Activated CD8-positive, alpha-beta T cell treated with anti-CD3 and anti-CD28 coated beads, Interleukin-2, amount 10 ng/mL, durations not matched to agents 7 days and 5 days (primary cell): ENCODE measurements at places on chromosomes 13 and 19. TPM values are rescaled to one million over a fixed set of nuclear protein-coding genes. Genes with fewer than 3 reads are reported as not detected.

GRCh38 chr19:16301999-16302694, 22.5 kb upstream of the KLF2 start:
- no peak for DNase-seq
- no peak overlapping the region for H3K4me3 ChIP-seq
- H3K4me1 ChIP-seq = no peaks in the 10 kb centered on the region

DNA sequence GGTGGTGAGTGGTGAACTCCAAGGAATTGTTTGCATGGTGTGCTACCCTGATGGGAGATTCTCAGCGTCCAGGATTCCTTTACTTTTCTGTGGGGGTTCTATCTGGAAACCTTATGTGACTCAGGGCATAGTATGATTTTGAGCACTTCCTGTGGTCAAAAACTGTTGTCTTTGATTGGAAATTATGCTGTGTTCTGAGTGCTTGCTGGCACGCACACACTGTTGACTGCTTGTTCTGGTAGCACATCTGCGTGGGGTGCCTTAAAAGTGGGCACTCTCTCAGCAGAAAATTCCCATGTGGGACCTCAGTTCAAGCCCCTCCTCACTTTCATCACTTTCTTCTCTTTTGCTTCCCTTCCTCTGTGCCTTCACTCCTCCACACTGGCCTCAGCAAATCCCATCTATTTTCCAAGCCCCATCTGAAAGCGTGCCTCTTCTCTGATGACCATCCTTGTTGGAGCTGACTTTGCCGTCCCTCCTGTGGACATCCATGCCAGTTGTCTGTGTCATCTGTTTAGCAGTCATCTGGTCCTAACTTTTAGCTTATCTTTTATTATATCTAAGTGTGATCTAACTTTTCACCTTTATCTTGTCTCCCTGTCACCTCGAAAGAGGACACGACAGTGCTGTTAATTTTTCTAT, 56.4 kb upstream of the NPAS1 start:
- peak; percentile 33 for DNase-seq
- no peak overlapping the region for H3K4me3 ChIP-seq
- peaks cover 28% of the 10 kb centered on the region for H3K36me3 ChIP-seq
- H3K27me3 ChIP-seq = no peaks in the 10 kb centered on the region

DNA sequence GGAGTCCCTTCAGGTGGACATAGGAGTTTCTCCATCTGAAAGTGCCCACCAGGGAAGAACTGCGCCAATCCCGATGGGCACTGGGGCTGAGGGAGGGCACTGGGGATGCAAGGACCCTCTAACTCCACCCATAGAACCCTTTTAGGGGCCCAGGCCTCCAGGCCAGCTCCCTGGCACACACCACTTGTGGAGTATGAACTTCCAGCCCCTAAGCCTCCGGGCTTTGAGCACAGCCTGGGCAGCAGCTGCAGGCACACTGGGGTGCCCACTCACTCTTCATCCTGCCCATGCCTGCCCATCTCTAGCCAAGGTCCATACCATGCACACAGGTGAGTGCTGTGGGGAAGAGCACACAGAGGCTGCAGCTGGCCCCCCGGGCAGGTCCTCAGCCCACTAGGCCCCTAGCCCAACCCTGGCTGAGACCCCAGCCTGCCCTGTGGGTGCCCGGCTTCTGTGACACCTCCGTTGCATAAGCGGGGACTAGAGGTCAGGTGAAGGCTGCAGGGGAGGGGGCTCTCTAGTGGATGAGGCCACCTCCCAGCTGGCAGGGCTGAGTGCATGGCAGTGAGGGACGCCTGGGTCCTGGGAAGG, 14.6 kb upstream of the SLC7A10 start:
- no peak for DNase-seq
- no peaks in the 10 kb centered on the region for H3K27me3 ChIP-seq
- H3K27ac ChIP-seq = no peak overlapping the region
- no peaks in the 10 kb centered on the region for H3K4me1 ChIP-seq
- H3K36me3 ChIP-seq = no peaks in the 10 kb centered on the region

GRCh38 chr13:29991343-29991742, 140.9 kb upstream of the UBL3 start:
- peaks cover 3% of the 10 kb centered on the region for H3K27me3 ChIP-seq
- DNase-seq = peak; percentile 9
- H3K27ac ChIP-seq = no peak overlapping the region
- no peaks in the 10 kb centered on the region for H3K4me1 ChIP-seq
- H3K36me3 ChIP-seq = peaks cover 3% of the 10 kb centered on the region
- H3K4me3 ChIP-seq = no peak overlapping the region

DNA sequence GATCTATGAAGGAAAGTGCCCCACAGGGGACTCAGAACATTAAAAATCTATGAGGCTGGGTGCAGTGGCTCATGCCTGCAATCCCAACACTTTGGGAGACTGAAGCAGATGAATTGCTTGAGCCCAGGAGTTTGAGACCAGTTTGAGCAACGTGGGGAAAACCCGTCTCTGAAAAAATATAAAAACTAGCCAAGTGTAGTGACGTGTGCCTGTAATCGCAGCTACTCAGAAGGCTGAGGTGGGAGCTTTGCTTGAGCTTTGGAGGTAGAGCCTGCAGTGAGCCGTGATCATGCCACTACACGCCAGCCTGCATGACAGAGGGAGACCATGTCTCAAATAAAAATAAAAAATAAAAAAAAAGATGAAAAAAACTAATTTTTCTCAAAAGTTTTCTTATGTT, 1070.6 kb downstream of the PCDH9 start:
- H3K36me3 ChIP-seq = no peaks in the 10 kb centered on the region
- H3K27me3 ChIP-seq = no peaks in the 10 kb centered on the region
- H3K4me1 ChIP-seq = no peaks in the 10 kb centered on the region
- no peak overlapping the region for H3K27ac ChIP-seq
- H3K4me3 ChIP-seq = no peak overlapping the region

- H3K4me1 ChIP-seq = no peaks in the 10 kb centered on the region
- no peak overlapping the region for H3K4me3 ChIP-seq
- H3K27ac ChIP-seq = no peak overlapping the region
- peaks cover 27% of the 10 kb centered on the region for H3K27me3 ChIP-seq
Measured at GRCh38 chr13:95536632-95537241, 15.8 kb upstream of the CLDN10 start.

CCDC70 gene
- total RNA-seq = not detected
